Endodermal cell (in vitro differentiated cells): ENCODE measurements at places on chromosomes 2 and 18.

GRCh38 chr18:58615140-58616132 lies 13.5 kb downstream of the ALPK2 start:
- DNase-seq = no peak

DNA sequence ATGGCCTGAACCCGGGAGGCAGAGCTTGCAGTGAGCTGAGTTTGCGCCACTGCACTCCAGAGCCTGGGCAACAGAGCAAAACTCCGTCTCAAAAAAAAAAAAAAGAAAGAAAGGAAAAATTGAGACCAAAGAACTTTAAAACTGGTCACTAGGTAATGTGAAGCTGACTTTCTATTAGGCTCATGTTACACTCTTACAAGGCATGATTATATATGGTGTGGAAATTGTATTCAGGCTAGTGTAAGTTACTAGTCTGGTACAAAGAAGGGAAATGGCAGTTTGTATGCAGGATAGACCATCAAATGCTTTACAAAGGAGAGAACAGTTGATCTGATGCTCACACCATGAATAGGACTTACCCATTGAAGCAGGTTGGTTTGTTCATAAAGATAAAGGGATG lies 35.4 kb upstream of the ARMC9 start:
- DNase-seq = no peak

DNA sequence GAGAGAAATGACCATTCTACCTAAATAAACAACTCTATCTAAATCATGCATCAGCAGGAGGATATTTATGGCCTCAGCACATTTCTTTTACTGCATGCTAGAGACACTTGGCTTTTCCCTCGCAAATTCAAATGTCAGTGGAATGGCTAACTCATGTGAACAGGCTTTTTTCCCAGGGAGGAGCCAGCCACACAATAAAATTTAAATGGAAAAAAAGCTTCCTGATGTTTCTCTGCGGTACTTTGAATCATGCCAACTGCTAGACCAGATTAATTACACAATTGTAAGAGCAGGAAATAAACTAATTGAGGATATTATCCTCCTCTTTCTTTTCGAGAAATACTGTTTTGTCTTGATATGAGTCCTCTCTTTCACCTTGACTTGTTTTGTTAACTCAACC lies 676.3 kb downstream of the IRS1 start:
- DNase-seq = no peak

GRCh38 chr2:113069676-113070605 lies 2.2 kb downstream of the IL1F10 start:
- DNase-seq = no peak

GRCh38 chr2:168666339-168666738 lies 136.1 kb upstream of the NOSTRIN start:
- DNase-seq = no peak

DNA sequence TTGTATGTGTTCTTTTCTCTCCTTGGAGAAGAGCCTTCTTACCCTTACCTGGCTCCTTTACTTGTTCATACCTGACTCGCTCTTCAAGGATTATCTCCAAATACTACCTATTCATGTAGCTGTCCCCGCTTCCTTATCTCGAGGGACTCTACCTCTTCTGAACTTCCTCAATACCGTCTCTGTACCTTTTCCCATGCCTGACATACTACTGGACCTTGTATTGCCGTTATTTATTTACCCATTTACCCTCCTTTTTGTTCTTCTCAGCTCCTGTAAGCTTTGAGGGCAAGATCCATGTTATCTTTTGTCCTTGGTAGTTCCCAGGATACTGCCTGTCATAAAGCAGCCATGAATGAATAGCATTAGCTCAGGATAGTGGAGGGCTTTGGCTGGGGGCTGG lies 32.5 kb downstream of the KCNS3 start:
- no peak for DNase-seq

GRCh38 chr2:99605036-99605435 lies 115.2 kb upstream of the REV1 start:
- no peak for DNase-seq

GRCh38 chr2:55403256-55403998 lies 16.2 kb downstream of the CCDC88A start:
- DNase-seq = no peak

GRCh38 chr2:209113026-209113425 lies 310.8 kb upstream of the MAP2 start:
- peak; percentile 61 for DNase-seq

DNA sequence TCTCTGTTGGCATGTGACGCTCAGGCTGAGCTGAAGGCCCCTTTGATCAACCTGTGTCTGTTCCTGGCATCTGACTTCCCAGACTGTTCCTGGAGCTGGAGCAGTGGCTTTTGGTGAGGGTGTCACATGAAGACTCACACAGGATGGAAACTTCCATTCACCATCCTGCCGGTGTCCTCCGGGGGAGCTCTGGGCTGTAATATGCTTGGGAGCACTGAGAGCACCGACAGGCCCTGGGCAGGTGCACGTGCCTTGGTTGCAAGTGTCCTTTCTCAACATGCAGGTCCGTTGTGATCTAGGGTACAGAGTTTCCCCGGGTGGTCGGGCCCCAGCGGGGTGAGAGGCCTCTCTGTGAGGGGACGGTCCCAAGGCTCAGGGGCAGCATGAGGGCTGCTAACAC lies 24.8 kb upstream of the GBX2 start:
- DNase-seq = peak; percentile 67

GRCh38 chr2:187939180-187939579 lies 352.5 kb upstream of the GULP1 start:
- no peak for DNase-seq

GRCh38 chr2:186518945-186519344 lies 32.9 kb downstream of the ZC3H15 start:
- DNase-seq = no peak

DNA sequence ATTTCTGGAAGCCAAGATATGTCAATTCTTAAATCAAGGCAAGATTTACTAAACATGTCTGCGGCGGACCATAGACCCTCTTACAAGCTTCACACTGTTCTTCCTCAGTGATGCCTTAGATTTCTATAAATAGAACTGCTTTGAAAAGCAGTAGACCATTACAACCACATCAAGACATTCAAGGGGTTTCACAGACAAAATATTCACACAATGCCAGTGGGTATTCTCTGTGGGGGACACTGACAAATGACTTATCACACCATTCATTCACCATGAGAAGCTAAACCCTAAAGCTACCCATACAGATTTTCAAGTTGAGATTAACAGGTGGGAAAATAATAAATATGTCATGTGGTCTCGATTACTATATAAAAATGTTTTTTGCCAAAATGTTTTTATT lies 15.9 kb upstream of the LRRTM4 start:
- DNase-seq = no peak

- DNase-seq = peak; percentile 61
Measured at GRCh38 chr18:33577685-33578517, at the start of gene ASXL3. Gene ASXL3 (plus strand): TSS chr18:33578219. CDS start chr18:33578632, 413 bp downstream.

DNA sequence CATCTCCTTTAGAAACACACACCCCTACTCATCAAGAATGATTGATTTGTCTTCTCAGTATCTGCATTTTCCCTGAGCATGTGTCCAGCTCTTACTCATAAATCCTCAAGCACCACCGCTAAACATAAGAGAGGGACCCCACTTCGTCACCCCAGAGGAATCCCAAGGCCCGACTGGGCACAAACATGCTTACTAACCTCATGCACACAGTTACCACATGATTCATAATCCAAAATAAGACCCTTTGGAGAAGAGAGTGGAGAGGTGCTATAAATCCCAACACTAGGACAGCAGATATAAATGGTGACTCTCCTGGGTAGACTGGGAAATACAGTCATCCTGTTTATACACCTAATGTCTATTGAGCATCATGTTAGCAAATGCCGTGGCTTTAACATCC lies 843.2 kb upstream of the ID2 start:
- DNase-seq = peak; percentile 2

DNA sequence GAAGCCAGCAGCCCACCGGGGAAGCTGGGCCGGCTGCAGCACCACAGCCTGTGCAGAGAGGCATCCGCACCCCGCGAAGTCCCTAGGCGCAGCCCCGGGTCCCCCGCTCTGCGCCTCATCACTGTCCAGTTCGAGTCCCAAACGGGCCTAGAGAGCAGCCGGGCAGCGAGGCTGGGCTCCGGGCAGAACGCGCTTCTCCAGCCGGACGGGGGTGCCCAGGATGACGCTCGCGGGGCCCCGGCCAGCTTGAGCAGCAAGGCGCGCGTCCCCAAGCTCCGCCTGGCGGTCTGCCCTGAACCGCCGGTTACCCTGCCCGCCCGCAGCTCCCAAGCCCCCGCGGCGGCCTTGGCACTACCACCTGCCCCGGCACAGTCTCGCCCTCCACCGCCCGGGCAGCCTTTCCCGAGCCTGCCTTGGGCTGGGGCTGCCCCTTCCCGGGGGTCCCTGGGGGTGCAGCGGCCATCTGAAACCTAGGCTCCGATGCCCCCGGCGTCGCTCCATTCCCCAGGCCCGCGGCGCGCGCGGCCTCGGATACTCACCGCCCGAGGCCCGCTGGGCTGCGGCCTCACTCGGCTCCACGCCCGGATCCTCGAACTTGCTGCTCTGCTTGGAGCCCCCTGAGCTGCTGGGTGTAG lies 591 bp downstream of the SLC16A14 start:
- DNase-seq = peak; percentile 89

GRCh38 chr2:119678021-119678656 lies 862 bp upstream of the TMEM177 start:
- DNase-seq = peak; percentile 50

DNA sequence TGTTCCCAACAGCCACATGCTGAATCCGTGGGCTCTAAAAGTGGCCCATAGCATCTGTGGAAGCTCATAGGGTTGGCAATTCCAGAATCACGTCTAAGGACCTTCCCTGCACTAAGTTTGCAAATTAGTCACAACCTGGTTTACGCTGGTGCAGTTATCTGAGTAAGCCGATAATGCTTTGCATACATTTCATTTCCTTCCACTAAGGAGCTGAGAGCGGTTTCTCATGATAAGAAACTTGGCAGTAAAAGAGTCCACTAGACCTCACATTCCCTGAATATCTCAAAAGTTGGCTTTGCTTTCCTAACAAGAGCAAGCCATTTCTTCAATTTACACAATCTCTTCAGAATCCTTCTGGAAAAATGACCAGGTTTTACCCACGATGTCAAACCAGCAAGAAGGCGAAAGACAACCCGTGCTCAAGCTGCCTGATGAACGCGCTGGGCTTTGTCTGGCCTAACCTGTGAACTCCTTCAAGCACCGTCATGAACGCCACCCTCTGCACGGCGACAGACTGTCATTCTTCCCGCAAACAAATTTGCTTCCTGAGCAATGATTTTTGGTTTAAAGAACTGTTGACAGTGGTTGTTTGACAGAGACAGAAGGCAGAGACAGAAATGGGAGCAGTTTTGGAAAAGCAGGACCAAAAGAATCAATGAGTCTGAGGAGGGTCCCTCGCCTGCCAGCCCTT lies 73.0 kb upstream of the COPS8 start:
- DNase-seq = no peak

DNA sequence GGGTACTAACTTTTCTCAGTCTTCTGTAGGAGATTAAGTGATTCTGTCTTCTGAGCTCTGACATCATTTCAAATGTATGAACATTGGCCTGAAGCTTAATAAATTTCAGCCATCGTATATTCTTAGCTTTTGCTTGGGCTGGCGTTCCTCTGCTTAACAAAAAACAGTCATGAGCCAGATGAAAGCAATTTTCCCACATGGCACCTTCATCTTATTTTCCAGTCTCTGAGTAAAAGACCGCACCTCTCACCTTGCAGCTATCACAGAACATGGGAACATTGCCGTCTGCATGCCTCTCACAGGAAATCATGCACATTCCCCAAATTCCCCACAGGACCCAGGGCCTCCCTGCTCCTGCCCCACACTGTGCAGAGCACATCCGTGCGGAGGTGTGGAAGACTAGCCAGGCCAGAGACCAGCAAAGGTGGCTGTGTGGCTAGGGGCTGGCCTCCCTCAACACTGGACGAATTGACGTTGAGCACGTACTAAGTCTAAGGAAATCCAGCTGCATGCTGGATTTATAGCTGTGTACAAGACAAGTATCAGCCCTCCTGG lies 531.8 kb upstream of the ID2 start:
- DNase-seq = peak; percentile 80

DNA sequence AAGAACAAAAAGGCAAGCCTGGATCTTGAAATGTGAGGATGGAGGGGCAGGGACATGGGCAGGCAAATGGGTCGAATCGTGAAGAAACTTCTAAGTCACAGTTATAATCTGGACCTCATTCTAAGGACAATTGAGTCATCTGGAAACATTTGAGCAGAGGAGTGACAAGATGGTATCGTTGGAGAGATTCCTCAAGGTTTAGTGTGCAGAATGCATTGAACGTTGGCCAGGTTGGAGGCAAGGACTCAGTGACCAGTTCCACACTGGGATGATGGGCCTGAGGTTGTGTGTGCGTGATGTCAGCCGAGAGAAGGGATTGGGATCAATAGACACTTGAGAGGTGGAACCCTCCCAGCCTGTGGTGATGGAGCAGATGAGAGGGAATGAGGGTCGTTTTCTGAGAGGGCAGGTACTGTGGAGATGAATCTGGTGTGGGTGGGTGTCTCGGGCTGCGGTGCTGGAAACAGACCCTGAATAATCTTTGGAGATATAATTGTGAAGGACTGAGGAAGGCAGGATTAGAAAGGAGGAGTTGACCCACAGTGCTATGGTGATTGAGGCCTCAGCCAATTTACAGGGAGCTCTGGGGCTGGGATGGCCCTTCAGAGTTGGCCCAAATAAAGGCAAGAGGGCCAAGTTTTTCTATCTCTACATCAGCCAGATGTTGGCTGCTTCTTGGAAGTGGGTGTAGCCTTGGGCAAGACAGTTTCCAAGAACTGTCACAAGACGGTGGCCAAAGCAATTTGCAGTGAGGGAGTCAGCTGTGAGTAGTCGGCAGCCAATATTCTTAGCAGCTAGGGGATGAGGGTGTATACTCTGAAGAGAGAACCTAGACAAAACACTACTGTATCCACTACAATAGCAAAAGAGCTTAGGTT lies 5.8 kb upstream of the ZNF532 start:
- no peak for DNase-seq

- peak; percentile 4 for DNase-seq
Measured at GRCh38 chr18:13305301-13305700, 86.7 kb downstream of the LDLRAD4 start.

- no peak for DNase-seq
Measured at GRCh38 chr2:6538607-6539006, 327.1 kb downstream of the CMPK2 start.
